ENCODE measurements at places on chromosomes 16 and 17.

GRCh38 chr16:23317266-23317661 is 15.2 kb downstream of the SCNN1B start:
- DNase-seq, result no peak

DNA sequence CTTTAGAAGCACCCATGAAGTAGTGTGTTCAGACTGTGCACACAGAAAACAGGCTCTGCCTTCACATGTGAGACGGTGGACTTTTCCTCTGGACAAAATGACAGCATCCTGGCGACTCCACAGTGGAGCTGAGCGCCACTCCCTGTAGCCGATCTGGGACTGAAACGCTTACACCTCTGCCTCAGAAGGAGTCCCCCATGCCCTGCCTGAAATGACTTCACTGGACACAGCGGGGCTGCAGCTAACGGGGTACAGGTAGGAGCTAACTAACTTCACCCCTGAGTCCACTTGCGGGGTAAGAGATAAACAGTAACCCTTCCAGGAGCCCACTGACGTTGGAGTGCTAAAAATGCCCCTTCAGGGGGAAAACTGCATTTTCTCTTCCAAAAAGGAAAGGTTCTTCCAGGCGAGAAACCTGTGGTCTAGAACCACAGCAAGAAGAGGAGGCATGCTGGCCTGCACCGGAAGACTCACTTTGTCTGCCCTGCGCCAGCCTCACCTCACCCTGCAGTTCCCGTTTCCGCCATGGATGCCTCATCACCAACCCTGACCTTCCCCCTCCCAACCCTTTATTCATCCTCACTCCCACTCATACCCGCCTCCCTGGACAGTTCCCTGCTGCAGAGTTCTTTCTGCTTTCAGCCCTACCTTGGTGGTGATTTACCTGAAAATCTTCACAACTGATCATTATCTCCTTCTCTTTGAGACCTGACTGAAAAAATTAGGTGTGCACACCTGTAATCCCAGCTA is 19.4 kb upstream of the ENDOV start:
- DNase-seq, result no peak

- no peak for DNase-seq
Observed at GRCh38 chr16:68041783-68042182, 18.7 kb downstream of the DUS2 start.

DNA sequence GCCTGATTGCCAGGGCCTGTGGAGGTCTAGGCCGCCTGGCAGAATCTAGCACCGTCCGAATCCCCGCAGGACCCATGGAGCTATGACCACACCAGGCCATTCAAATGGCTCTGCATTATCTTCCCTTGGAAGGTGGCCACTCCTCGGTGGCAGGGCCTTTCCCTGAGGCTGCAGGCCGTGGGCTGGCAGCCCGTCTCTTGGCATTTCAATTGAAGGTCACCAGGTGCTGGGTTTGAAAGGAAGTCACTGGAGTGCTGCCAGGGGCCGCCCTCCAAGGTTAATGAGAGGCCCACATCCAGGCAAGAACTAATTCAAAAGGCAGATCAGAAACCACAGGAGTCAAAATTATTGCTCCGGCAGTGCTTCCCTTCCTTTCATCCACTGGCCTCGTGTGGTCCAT is 27.7 kb upstream of the CACNG5 start:
- no peak for DNase-seq

DNA sequence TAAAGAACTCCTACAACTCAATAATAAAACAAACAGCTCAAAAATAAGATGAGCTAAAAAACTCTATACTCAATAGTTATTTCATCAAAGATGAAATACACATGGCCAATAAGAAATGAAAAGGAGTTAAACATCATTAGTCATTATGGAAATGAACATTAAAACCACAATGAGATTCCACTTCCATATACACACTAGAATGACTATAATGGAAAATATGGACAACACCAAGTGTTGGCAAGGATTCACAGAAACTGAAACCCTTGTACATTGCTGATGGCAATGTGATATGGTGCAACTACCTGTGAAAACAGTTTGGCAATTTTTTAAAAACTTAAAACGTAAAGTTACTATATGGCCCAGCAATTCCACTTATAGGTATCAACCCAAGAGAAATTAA is 91.4 kb downstream of the GRIN2A start:
- no peak for DNase-seq

DNA sequence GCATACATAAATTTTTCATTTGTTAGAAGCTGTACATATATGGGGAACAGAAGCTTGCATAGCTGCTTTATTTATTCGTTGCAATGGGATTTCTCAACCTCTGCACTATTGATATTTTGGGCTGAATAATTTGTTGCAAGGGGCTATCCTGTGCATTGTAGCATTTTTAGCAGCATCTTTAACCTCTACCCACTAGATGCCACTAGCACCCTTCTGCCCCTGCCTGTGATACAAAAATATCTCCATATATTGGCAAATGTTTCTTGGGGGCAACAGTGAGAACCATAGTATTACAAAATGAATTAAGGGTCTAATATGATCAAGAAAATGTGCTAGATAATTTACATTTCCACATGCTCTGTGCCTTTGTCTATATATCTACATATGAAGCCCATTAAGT is 1401.0 kb downstream of the CDH11 start:
- no peak for DNase-seq

- DNase-seq, result no peak
Observed at GRCh38 chr17:67375716-67376115, 1.4 kb upstream of the PITPNC1 start.

DNA sequence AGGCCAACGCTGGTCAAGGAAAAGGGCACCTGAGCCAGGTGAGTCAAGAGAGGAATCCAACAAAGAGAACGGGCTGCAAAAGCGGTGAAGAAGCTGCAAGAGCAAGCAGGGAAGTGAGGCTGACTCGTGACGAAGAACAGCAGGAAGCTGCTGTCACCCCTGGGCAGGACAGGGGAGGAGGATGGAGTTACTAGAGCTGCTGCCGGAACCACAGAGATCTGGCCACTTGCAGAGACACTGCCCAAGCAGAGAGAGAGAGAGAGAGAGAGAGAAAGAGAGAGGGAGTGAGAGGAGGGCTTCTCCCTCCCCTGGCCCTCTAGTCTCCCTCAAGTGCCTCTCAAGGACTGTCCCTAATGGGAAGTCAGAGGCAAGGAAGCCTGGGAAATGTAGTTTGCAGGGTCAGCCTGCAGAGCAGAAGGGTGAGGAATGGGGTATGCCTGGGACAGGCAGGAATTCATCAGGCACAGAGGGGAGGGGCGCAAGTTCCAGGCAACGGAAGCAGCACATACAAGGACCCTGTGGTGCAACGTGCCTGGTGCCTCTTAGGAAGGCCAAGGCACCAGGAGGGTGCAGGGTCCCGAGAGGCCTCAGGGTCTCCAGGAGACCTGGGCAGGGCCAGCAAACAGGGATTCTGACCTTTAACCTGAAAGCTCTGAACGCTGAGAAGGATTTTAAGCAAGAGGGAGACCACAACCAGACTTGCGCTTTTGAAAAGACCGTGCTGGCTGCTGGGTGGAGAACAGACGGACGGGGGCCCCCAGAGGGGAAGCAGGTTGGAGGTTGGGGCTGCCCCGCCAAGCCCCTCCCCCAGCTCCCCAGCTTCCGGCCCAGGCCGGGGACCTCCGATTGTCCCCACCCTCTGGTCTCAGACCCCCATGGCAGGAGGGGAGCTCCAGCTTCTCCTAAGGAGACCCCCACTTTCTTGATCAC is 45.8 kb upstream of the CIBAR2 start:
- peak; percentile 9 for DNase-seq

DNA sequence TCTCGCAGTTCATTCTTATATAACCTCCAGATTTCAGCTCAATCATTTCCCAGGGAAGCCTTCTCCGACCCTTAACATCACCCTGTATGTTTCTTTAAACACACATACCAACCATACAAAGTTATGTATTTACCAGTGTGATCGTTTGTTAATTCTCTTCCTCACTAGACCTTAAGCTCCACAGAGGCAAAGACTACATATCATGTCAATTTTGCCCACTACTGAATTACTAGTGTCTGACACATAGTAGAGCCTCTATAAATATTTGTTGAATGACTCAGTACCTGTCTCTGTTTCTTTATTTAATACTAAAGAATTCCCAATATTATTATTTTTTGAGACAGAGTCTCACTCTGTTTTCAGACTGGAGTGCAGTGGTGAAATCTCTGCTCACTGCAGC is 137.2 kb downstream of the SHISA9 start:
- no peak for DNase-seq

- no peak for DNase-seq
Observed at GRCh38 chr17:75664099-75664549, 2.8 kb downstream of the RECQL5 start.

DNA sequence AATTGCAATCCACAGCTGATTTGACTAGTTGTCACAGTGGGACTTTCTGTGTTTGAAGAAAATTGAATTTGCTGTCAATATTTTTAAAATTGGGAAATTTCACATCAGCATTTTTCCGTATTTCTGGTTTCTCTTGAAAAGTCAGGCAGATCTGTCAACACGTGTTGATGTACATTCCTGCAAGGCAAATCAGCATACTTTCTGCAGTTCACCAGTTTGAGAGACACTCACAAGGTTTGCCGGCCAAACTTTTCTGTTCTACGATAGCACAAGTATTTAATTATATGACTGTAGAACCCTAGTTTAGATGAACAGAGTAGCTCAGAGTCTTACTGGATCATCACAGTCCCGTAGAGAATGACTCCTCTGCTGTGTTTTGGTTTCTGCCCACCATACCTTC is 102.0 kb downstream of the ADAMTS18 start:
- DNase-seq, result no peak

GRCh38 chr16:11024333-11025053 is 80.1 kb downstream of the CLEC16A start:
- no peak for DNase-seq

DNA sequence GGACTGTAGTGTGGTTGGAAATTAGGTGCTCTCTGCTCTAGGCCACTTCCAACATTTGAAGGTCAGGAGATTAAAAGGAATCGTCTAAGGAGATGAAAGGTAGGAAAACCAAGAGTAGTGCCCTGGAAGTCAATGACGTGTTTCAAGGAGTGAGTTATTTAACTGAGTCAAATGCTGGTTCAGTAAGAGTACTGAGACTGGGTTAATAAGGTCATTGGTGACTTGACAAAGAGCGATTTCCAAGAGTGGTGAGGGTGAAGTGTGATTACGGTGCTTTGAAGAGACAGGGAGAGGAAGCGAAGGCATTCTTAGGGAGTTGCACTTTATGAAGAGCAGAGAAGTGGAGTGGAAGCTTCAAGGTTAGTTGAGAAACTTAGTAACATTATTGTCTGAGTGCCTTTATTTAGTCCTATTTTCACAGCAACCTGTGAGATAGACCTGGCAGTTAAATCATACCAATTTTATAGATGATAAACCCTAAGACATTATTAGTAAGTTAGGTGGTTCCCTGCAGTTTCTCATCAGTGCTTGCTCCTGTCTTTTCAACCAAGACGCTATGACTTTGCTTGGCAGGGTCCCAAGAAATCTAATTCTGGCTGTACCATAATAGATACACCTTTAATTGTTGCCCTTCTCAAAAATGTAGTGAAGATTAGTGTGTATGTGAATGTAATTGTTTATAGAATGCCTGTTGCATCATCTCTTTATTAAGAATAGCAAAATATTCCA is 5.9 kb downstream of the ZNF207 start:
- DNase-seq, result no peak

DNA sequence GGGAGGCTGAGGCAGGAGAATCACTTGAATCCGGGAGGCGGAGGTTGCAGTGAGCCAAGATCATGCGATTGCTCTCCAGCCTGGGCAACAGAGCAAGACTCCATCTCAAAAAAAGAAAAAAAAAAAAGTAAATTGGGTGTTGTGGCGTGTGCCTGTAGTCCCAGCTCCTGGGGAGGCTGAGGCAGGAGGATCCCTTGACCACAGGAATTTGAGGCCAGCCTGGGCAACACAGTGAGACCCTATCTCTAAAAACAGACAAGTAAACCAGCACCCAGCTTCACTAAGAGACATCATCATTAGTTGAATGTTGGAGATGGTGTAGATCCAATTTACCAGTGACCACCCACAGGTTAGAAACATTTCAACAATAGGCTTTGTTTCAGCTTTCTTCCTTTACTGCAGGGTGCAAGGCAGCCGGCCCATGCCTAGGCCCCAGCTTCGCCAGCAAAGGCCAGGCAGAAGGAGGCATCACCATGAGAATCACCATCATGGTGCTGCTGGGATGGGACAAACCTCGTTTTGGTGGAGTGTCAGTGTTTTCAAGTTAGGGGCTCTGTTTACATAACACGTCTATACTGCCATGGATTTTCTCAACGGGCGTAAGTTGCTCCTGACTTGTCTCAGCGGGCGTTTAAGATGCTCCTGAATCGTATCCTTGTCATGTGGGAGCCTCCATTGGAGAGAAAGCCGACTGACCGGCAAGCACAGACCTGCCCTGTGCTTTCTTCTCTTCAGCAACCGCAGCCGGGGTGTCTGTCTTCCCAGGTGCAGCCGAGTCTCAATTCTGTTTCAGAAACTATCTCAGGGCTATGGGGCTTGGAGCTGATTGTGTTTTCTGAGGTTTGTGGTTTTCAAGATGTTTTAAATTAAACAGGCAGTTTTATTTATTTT is 7.3 kb downstream of the TCF25 start:
- no peak for DNase-seq

GRCh38 chr16:30601966-30602365 is 8.2 kb downstream of the ZNF689 start:
- no peak for DNase-seq

- no peak for DNase-seq
Observed at GRCh38 chr17:35875072-35875799, 4.9 kb downstream of the CCL5 start.

- no peak for DNase-seq
Observed at GRCh38 chr16:1193143-1193824, 31.8 kb downstream of the TPSG1 start.

- DNase-seq, result no peak
Observed at GRCh38 chr17:34414339-34414738, 51.3 kb upstream of the CCL1 start.

DNA sequence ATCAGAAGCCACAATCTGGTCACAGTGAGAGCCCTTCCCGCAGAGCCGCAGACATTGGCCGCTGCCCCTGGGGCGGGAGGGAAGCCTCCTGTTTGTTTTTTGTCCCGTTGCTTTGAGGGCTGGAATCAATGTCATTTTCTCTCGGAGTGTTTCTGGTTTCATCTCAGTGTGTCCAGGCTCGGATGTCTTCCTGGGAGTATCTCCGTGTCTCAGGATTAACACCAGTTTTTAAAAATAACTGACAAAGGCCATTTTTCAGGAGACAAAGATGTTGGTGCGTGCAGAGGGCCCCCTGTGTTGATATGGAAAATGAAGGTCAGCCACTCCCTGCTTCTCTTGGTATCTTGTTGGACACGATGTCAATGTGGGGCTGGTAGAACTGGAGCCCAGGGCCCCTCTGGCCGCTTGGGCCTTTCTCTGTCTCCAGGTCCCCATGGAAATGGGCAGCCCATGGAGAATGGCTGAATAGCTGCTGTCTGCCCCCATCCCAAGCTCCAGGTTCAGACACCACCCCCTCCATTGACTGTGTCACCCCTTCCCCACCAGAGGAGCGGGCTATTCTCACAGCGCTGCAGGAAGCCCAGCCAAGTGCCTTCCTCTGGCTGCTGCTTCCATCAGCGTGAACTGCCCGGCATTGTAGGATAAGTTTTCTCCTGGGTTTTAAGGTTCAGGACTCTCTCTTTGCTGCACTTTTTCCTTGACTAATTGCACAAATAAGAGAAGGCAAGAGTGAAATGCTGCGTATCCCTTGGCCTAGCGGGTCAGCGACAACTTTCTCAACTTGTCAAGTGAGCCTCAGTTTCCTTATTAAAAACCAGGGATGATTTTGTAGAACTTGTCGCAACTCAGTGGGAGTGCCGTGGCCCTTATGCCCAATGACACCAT is 72.2 kb upstream of the METTL9 start:
- no peak for DNase-seq

- DNase-seq, result peak; percentile 52
Observed at GRCh38 chr17:76547183-76547641, 7.4 kb downstream of the PRCD start.
